ENCODE measurements at places on chromosomes 7 and 10.

DNA sequence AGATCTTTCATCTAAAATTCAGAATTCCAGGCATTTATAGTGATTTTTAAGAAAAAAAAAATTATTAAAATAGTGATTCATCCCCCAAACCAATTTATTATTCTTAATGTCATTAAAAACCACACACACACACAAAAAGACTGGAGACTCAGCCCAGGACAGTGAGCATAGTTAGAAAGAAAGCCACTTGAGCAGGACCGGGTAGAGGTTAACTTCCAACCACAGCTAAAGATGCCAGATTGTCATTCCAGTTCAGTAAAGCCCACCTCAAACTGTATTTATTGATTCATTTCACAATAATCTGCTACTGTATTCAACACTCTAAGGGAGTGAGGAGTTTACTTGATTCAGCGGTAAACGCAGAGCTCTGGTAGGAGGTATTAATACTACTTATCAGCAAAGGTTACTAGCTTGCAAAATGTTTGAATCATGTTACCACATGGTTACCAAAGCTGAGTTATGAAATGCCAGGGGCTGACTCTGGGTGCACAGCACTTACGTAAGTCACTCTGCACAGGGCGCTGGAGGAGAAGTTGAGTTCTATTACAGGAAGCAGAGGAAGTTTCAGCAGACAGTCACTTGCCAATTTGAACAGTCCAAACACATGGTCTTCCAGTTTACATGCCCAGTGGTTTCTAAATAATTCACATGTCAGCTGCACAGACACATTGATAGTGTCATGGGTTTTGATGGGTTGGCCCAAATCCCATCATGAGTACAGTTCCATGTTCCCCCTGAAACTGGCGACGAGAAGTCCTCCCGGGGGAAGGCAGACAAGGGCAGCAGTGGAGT, 64.6 kb downstream of the KLF6 start:
- DNase-seq: peak; percentile 10

DNA sequence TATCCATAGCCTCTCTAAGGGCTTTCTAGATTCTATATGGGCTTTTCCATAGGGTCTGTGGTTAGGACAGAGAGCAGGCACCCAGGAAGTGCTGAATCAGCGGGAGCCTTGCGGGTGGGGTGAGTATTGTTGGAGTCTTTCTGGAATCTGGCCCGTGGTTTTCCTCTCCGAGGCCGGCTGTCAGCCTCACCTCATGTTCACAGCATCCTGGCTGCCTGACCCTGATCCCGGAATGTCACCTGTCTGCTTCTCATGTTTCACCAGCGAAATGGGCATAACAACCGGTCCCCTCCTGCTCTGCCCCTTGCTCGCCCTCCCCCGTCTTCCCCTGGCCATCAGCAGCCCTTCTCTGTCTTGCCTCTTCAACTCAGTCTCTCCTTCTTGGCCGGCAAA, 36.5 kb downstream of the DDIT4 start:
- no peak for DNase-seq

DNA sequence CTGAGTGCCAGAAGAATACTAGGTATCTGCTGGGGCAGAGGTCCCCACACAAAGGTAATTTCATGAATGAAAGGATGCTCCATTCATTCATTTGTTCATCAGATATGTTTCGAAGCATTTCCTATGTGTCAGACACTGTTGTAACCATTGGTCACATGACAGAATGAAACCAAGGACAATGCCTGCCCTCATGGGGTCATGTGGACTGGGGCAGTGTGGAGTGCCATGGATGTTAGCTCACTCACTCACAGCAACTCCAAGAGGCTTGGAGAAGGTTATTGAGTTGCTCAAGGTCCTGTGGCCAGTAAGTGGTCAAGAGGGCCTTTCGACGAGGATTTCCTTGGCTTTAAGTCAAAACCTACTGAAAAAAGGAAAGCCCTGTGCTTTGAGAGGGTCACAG, 223.5 kb downstream of the ARHGAP12 start:
- DNase-seq: no peak

- DNase-seq: no peak
Observed at GRCh38 chr7:155685070-155685790, 40.8 kb downstream of the RBM33 start.

DNA sequence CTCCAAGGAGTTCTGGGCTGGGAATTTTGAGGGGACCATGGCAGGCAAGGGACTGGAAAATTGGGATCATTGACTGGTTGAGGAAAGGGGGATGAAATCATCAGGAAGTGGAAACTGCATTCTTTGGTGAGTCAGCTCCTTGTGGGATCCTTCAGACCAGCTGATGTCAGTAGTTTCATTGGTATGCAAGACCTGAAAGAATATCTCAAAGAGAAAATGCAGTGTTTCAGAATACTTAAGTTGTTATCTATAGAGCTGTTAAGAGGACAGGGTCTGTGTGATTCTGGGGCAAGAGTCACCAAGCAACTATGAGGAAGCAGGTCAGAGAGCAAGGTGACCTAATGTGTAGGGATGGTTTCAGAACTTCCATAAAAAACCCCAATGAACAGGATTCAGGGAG, 595.9 kb upstream of the AUTS2 start:
- no peak for DNase-seq

- no peak for DNase-seq
Observed at GRCh38 chr10:69228151-69228550, 8.0 kb downstream of the HKDC1 start.

DNA sequence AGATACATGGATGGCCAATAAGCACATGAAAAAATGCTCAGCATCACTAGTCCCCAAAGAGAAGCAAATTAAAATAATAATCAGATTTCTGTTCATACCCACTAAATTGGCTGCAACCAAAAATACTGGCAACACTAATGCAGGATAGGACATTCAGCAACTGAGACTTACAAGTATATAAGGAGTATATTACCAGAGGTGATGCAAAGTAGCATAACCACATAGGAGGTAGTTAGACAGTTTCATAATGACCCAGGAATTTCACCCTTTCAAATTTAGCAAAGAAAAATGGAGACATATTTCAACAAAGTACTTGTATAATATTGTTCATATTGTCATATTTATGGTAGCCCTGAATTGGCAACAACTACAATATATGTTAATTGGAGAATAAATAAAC, 727.8 kb downstream of the GRID1 start:
- DNase-seq: no peak

DNA sequence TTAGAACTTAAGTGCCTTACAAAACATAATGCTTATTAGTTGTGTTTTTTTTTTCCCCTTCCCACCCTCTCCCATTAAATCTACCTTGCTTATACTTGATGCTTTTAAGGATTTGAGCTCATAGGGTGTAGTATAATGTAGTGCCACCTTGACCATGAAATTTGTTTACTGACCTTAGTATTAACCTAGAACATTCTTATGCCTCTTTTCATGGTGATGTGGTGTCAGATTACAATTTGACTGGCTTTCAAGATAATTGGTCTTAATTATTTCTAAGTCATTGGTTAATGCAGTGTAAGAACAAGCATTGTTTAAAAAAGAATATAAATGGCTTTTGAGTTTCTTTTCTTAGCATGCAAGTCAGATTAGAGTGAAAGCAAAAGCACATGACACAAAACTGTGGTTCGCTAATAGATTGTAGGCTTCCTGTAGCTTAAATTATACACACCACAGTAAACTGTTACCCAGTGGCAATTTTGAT, 61.8 kb downstream of the ADD3 start:
- no peak for DNase-seq

GRCh38 chr7:115328018-115328417, 406.1 kb downstream of the MDFIC start:
- no peak for DNase-seq

GRCh38 chr7:12954380-12955033, 267.1 kb downstream of the ARL4A start:
- no peak for DNase-seq

GRCh38 chr7:24659505-24659904, 86.3 kb downstream of the PALS2 start:
- DNase-seq: no peak

- DNase-seq: no peak
Observed at GRCh38 chr10:117163954-117164548, 26.0 kb upstream of the VAX1 start.

GRCh38 chr10:132572545-132572937, 35.0 kb downstream of the INPP5A start:
- DNase-seq: no peak

GRCh38 chr10:118272149-118272721, 69.9 kb downstream of the FAM204A start:
- DNase-seq: peak; percentile 52

DNA sequence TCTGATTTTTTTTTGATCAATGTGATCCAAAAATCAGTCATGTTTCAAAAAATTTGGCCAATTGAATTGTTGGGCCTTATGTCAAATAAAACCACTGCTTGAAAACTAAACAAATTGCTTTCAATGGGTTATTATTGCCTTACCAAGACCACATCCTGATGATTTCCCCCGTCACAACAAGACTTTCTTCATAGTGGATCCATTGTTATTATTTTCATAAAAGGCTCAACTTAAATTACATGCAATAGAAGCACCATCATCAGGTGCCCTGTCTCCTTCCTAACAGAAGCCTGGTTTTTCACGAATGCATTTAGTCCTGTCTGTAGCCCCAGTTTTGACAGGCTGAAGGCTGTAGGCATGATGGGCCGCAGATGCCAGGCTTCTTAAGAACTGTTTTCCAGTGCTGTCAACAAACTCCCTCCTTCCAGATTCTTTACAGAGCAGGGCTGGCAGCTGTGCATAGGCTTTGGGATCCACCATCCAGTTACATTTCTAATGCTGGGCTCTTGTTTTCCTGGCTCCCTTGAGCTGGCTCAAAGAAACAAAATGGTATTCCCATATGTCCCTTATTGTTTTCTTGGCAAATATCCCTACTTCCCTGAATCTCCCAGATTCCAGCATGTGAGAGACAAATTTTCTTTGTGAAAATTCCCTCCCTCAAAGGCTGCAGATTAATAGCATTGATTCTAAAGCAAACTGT, 302.0 kb downstream of the TWIST1 start:
- no peak for DNase-seq

GRCh38 chr7:22681852-22682657, 44.9 kb upstream of the IL6 start:
- DNase-seq: no peak

DNA sequence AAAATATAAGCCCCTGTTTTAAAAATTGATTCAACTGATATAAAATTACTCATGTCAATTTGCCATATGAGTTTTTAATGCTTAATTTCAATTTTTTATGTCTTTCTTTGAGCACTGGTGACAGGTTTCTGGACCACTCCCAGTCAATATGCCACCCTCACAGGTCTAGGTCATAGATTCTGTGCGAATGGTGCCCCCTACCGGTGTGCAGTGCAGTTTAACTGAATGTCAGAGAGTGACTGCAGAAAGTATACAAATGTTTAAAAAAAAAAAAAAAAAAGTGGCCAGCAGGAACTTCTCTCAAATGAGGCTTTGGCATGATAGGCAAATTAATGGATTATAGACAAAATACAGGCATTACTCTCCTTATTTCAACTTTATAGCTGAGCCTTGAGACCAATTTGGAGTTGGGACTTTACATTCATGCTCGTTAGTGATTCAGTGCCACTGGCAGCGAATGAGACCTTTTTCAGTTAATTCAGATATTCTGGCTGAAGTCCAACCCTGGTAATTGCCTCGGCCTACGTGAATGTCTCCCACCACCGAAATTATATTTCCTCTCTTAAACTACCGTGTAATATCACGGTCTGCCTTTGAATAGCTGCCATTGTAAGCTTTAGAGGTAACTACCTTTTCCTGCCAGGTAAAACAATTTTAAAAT, 427.6 kb downstream of the PHTF2 start:
- DNase-seq: peak; percentile 3

GRCh38 chr7:4823441-4824119, 38.2 kb downstream of the PAPOLB start:
- no peak for DNase-seq

DNA sequence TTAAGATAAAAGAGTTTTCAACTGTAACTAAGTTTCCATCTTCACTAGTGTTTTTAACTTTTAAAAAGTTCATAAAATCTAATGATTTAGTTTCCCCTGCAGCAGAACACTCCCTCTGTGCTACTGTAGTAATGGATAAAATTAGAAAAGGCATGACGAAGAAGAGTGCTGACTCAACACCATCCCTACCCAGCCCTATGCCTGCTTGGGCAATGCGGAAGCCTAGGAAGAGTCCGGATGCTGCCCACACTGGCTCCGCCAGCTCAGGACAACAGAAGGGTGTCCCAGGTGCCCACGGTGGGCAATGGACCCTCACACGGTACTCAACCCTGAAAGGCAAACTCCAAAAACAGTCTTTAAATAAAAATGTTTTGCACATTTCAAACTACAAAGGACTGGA, 118.2 kb downstream of the LARP4B start:
- no peak for DNase-seq

DNA sequence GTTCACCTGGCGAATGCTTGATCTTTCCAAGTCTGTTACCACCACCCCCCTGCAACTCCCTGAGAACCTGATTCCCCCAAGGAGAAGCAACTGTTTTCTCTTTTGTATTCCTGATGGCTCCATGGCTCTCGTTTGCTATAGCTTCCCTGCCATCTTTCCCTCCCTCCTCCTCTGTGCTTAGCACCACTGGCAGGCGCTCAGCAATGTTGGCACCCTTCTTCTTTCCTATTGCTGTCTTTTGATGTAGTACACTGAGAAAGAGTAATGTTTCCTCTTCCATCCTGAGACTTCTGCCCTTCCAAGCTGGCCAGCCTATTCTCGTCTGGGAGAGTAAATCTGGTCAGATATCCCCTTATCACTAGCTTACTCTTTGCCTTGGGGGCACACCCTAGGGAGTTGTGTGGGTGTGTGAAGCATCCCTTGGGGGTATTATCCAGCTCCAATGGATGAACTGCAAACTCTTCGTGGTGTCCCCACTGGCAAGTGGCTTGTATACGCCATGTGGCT, 74.0 kb downstream of the BMPER start:
- DNase-seq: no peak
